ENCODE measurements at places on chromosomes 2 and 18.
A peak's percentile ranks its signal among the peaks of the same experiment; 100 is the strongest.

DNA sequence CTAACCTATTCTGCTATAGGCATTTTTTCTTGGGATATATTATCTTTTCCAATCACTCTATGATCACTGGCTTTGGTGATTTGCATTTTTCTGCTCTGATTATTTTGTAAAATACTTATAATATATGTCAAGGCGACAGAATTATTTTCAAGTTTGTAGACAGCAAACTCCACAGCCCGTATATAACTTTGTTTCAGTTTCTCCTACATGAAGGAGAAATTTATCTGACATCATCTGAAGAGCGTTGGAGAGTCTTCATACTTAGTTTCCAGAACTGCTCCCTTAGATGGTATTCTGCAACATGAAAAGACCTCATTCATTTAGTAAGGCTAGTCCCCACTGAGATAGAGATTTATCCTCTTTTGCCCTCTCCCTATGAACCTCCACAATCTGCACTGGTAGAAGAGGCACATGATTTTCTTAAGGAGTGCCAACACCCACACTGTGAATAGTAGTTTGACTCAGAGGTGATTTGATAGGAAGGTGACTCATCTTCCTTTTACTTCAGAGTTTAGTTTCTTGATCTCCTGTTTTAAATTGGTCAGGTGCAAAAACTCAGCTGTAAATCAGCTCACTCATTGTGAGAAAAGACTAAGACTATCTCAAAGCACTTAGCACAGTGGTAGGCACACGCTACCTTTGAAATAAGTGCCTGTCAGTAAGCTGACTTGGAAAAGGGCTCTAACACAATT, 1848.6 kb upstream of the CELF4 start:
- DNase-seq: no peak

- DNase-seq: no peak
Observed at GRCh38 chr2:25313711-25314513, 27.8 kb downstream of the DNMT3A start.

- no peak for DNase-seq
Observed at GRCh38 chr18:24741321-24741720, 280.9 kb downstream of the HRH4 start.

DNA sequence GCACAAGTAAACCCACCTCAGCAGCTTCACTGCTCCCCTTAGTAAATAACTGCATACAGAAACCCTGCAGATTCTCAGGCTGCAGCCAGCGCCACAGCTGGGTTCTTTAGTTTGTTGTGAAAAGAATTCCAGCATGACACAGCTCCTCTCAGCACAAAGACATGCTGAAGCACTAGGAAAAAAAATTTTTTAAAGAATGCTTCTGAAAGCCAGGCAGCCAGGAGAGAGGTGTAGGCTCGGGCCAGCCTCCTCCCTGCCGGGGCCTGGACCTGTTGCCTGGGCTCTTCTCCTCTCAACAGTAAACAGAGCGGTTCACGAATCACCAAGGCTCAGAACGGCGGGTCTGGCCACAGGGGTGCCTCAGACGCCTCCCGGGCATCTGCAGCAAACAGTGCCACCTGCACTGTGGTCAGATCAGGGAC, 95.7 kb upstream of the POU3F3 start:
- no peak for DNase-seq

DNA sequence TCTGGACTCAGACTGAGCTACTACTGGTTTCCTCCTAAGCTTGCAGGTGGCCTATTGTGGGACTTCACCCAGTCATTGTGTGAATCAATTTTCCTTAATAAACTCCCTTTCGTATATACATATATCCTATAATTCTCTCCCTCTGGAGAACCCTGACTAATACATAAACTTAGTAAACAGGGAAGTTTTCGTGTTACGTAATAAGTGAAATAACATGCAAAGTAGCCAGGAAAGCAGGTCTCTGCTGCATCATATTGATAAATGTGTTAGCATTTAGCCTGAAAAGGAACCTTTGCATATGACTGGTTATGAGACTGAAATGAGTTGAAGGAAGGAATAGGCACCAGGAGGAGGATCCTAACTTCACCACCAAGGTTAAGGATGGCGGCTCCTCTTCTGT, 527.2 kb upstream of the FAM98A start:
- no peak for DNase-seq

DNA sequence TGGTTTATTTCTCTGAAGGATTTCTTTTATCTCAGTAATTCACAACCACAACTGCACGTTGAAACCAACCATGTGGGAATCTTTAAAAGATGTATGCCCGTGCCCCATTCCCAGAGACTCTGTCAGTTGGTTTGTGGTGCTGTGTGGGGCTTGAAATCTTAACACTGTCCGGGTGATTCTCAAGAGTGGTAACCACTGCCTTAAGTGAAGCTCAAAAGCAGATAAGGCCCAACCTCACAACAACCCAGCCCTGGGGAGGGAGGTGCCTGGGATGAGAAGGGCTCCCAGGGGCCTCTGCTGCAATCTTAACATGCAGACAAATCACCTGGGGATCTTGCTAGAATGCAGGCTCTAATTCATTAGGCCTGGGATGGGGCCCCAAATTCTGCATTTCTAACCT, 13.4 kb downstream of the AOX1 start:
- no peak for DNase-seq

GRCh38 chr2:17257189-17257909, 260.9 kb downstream of the RAD51AP2 start:
- DNase-seq: no peak

DNA sequence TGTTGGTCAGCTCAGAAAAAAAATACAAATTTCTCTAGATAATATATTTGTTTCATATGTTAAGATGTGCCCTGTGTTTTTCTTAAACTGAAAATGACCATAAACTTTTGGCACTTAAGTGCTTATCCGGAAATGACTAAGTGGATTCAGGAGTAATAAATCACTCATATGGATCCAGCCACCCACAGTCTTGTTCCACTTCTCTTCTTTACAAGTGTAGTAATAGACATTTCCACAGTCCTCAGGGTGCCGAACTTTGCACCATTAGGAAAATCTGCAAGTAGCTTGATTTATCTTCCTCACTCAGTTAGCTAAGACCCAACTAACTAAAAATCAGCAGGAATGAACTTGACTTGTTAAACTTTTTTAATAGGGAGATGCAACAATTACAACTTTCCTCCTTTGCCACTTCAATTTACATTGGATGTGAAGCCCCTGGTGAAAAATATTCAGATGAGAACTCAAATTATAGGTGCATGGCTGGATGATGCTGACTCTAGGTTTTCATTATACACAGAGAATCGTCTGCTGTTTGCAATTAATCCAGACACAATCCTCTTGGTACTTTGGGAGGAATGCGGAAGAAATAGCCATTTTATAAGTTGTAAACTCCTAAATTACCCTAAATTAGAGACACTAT, 322.5 kb downstream of the ARHGAP15 start:
- no peak for DNase-seq

DNA sequence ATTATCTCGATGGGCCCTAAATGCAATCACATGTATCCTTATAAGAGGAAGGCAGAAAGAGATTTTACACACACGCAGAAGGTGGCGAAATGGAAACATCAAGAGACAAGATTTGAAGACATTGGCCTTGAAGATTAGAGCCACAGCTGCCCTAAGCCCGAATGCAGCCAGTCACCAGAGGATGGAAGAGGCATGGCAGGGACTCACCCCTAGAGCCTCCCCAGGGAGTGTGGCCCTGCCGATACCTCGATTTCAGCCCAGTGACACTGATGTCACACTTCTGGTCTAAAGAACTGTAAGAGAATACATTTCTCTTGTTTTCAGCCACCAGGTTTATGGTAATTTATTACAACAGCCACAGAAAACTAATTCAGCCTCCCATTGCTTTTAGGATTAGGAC, 17.4 kb downstream of the TTC39C start:
- no peak for DNase-seq

GRCh38 chr2:97868986-97869721, 126.6 kb downstream of the TMEM131 start:
- DNase-seq: peak; percentile 39

Measured in ascending aorta (tissue), 2 donors.